ENCODE measurements at places on chromosomes 12 and 14.

DNA sequence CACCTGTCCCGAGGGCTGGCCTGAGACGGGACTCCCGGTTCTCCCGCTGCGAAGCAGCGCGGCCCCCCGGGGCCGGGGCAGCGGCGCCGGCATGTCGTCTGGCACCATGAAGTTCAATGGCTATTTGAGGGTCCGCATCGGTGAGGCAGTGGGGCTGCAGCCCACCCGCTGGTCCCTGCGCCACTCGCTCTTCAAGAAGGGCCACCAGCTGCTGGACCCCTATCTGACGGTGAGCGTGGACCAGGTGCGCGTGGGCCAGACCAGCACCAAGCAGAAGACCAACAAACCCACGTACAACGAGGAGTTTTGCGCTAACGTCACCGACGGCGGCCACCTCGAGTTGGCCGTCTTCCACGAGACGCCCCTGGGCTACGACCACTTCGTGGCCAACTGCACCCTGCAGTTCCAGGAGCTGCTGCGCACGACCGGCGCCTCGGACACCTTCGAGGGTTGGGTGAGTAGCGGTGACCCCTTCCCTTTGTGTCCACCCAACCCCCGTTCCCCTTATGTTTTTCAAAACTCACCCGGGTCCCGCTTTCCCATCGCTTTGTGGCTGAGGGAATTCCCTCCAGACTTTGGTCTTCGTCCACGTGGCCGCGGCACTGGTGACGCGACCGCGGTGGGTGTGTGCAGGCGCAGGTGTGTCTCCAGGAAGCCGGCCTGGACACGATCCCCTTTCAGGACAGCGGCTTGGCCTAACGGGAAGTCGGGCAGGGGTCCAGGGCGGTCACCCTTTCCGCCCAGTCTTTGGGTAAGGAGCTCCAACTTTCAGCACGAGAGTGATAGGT, 826 bp downstream of the PRKCH start:
- DNase-seq: no peak

DNA sequence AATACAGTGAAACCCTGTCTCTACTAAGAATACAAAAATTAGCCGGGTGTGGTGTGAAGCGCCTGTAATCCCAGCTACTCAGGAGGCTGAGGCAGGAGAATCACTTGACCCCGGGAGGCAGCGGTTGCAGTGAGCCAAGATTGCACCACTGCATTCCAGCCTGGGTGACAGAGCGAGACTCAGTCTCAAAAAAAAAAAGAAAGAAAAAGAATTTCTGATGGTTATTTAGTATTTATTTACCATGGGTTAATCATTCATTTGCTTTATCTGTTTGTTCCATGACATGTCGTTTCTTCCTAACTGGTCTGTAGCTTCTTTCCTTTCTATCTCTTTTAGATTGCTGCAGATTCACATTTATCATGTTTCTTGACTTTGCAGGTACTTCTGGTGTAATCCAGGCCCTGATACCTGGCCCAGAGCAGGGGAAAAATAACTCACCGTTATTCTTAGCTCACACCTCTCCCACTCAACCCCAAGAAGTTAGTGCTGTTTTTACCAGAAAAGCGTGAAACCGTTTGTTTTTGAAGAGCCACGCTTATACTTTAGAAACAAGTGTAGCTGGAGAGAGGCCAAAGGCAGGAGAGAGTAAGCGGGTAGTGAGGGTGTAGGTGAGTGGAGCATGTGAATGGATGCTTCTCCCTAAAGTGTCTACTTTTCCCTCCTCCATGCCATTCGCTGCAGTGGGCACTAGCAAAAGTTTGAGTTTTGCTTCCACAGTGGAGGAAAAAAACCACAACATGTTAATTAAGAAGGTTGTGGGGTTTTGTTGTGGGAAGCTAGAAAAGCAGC, 45.4 kb downstream of the SRGAP1 start:
- no peak for DNase-seq

DNA sequence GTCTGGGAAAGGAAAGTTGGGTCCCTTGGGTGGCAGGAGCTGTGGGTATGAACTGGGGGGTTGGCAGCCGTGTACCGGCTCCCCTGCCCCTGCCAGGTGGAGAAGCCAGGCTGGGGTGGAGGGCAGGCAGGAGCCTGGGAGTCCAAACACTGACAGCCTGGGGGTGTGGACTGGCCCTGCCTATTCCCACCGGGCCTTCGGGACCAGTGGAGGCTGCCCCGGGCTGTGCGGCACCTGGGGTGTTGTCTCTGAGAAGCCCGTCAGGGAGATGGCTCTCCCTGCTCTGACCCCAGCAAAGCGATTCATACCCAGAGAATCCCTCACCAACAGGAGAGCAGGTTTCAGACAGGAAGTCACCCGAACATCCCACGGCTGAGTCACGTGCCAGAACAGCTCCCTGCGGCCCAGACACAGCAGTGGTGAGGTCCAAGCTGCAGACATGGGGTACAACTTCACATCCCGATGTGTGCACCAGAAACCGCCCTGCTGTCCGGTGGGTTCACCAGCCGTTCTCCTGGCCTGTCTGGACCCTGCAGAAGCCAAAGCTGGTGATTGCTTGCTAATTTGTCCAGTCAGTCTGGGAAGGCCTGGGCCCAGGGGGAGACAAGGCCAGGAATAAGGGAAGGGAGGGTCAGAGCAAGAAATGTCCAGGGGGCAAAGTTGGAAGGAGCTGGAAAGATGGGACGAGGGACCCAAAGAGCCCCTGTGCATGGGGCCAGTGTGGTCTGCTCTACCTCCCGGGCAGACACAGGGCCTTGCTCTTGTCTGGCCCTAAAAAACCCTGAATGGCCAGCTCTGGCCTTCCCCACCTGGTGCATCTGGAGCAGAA, 2.1 kb upstream of the GPR132 start:
- peak; percentile 52 for DNase-seq

- DNase-seq: peak; percentile 57
Observed at GRCh38 chr14:54564071-54564867, 2.7 kb upstream of the SAMD4A start.

DNA sequence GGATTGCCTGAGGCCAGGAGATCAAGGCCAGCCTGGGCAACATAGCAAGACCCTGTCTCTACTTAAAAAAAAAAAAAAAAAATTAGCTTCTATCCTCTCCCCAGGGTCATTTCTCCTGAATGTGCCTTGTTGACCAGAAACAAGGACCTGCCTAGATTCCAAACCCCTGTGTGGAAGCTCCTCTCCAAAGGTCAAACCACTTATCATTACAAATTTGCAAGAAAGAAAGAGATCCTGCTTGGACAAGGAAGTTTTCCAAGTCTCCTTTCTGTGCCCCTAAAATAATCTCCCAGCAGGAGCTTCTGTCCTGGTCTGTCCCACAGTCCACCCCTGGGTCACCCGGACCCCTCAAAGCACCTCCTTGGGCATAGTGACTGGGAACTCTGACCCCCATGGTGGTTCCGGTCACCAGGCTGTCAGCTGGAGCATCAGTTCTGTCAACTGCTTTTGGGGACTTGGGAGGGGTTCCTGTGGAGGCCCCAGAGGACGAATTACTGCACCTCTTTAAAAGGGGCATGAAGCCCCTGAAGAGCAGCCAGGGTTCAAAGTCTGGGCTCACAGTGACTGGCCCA, 38.4 kb downstream of the ACTN1 start:
- DNase-seq: no peak

- no peak for DNase-seq
Observed at GRCh38 chr12:91663310-91663709, 480.7 kb upstream of the DCN start.

GRCh38 chr12:15939111-15939510, 28.0 kb downstream of the DERA start:
- DNase-seq: no peak

DNA sequence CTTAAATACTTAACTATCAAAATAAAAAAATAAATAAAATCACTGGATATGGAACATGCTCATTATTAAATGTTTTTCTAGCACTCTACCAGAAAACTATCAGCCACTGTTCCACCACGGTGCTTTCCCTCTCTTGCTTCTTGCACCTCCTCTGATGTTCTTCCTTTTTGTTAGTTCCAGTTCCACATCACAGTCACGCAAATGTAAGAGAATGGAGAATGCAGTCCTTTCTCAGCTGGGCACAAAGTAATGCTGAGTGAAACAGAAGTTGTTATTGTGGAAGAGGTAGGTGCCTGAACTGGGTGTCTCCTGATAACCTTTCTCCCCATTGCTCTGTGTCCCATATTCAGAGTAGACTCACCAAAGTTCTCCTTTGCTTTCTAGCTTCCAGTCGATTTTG, 1116.9 kb upstream of the TMEM132C start:
- DNase-seq: peak; percentile 18

DNA sequence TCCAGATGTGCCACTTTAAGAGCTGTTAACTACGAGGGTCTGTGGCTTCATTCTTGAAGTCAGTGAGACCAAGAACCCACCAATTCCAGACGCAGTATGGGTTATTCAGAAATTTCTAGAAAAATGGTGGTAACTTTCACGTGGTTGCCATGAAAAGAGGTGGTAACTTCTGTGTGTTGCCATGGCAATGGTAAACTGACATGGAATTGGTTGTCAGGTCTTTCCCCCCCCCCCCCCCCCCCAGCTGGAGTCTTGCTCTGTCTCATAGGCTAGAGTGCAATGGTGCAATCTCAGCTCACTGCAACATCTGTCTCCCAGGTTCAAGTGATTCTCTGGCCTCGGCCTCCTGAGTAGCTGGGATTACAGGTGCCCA, 18.8 kb upstream of the VWF start:
- DNase-seq: no peak

DNA sequence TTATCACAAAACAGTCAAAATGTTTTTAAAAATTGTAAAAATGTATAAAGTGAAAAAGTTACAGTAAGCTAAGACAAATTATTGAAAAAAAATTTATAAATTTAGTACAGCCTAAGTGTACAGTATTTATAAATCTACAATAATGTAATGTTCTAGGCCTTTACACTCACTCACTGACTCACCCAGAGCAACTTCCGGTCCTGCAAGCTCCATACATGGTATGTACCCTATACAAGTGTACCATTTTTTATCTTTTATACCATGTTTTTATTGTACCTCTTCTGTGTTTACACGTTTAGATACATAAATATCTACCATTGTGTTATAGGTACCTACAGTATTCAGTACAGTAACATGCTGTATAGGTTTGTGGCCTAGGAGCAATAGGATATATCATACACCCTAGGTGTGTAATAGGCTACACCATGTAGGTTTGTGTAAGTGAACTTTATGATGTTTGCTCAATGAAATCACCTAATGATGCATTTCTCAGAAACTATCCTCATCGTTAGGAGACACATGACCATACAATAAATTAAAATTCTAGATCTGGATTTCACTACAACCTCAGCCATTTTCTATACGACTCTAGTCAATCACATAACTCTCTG, 66.8 kb downstream of the TXNDC16 start:
- DNase-seq: no peak

DNA sequence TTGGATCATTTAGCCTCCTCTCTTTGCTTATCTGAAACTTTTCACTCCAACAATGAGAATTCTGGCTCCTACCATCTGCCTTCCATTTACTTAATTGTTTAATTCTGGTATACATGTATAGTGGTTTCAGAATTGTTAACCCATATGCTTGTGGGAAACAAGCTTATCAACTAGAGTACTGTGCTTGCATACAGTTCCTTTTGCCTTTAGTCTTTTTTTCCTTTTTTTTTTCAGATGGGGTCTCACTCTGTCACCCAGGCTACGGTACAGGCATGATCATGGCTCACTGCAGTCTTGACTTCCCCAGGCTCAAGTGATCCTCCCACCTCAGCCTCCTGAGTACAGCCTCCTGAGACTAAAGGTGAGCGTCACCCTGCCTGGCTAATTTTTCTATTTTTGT, 153.8 kb upstream of the LHX5 start:
- DNase-seq: no peak

- DNase-seq: no peak
Observed at GRCh38 chr14:53409969-53410368, 256.8 kb upstream of the DDHD1 start.

GRCh38 chr14:31568671-31569070, 7.5 kb downstream of the NUBPL start:
- peak; percentile 57 for DNase-seq

- DNase-seq: no peak
Observed at GRCh38 chr14:68736471-68736871, 56.4 kb downstream of the ZFP36L1 start.

GRCh38 chr12:15880721-15881120, 1.5 kb upstream of the STRAP start:
- no peak for DNase-seq

- no peak for DNase-seq
Observed at GRCh38 chr12:15038137-15038536, 65.3 kb downstream of the PDE6H start.

DNA sequence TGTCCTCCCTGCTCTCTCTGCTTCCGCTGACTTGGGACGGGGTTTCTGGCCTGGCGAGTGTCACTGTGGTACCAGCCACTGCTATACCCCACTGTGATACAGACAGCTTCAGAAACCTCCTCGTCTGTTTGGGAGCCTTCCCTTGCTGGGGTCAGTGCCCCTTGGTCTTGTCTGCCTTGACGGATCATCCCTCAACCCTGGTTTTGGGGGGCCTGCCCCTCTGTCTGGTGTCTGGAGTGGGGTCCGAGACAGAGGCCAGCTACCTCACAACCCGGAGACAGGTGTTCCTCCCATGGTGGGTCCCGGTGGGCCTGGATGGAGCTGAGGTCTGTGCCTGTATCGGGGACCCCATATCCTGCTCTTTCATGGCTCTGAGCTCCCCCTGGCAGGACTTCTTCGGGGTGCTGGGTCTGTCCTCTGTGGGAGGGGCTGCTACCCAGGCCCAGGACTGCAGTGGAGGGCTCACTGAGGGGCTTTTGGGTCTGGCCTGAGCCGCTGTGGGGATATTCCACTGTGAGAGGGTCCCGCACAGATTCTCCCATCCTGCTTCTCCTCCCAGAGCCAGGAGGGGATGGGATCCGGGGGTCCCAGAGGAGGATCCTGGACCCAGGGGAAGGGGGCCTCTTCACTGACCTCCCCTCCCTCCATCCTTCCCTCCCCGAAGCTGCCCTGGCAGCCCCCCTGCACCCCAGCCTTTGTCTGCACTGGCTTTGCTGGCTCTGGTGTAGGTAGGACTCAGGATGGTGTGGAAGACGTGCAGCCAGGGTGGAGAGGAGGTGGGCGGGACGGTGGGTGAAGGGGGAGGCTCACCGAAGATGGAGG, 365.5 kb downstream of the TMEM121 start:
- no peak for DNase-seq

DNA sequence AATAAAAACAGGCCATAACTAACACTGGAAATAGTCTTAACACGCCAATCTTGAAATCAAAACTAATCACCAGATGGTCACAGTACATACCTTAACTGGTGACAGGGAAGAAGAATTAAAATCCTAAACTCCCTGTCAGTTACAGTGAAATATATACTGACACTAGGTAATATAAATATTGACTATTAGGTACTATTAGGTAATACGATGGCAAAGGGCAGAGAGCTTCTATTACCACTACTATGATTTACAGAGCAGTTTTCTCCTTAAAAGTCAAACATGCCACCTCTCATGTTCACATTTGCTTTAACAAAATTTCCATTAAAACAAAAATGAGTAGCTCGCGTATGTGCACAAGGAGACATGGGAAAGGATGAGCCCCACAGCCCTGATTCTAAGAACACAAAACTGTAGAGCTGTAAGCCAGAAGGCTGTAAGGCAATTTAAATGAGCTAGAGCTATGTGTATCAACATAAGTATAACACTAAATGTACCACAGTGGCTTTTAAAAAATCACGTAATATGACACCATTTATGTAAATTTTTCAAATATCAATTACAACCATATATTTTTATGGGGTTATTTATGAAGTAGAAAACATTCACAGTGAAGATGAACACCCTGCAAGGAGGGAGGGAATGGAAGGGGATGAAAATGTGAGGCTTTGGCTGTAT, 19.1 kb downstream of the SETD3 start:
- no peak for DNase-seq

- peak; percentile 26 for DNase-seq
Observed at GRCh38 chr12:40313928-40314327, 89.1 kb downstream of the LRRK2 start.

- DNase-seq: peak; percentile 95
Observed at GRCh38 chr12:92539110-92539749, 163.6 kb upstream of the PLEKHG7 start.

GRCh38 chr14:91204657-91205056, 39.8 kb downstream of the GPR68 start:
- no peak for DNase-seq

All from suppressor macrophage treated with lipopolysaccharide for 4 hours (primary cell).